ENCODE measurements at places on chromosomes 12 and 14. TPM values are rescaled to one million over a fixed set of nuclear protein-coding genes. Genes with fewer than 3 reads are reported as not detected.

Gene SDR9C7
- total RNA-seq = not detected

Gene POTEG
- not detected for total RNA-seq

Gene CIDEB
- 18.8 TPM for total RNA-seq

Gene NFE2
- 7.5 TPM for total RNA-seq

Gene BAZ1A
- total RNA-seq = 35.9 TPM

Measured in upper lobe of right lung (tissue), 1 donor.